Right renal cortex interstitium (tissue), 3 donors: ENCODE measurements at places on chromosomes 3 and 15. TPM values are rescaled to one million over a fixed set of nuclear protein-coding genes. Genes with fewer than 3 reads are reported as not detected.

- DNase-seq, result no peak
Measured at GRCh38 chr3:3353153-3353552, 173.7 kb upstream of the CRBN start.

DNA sequence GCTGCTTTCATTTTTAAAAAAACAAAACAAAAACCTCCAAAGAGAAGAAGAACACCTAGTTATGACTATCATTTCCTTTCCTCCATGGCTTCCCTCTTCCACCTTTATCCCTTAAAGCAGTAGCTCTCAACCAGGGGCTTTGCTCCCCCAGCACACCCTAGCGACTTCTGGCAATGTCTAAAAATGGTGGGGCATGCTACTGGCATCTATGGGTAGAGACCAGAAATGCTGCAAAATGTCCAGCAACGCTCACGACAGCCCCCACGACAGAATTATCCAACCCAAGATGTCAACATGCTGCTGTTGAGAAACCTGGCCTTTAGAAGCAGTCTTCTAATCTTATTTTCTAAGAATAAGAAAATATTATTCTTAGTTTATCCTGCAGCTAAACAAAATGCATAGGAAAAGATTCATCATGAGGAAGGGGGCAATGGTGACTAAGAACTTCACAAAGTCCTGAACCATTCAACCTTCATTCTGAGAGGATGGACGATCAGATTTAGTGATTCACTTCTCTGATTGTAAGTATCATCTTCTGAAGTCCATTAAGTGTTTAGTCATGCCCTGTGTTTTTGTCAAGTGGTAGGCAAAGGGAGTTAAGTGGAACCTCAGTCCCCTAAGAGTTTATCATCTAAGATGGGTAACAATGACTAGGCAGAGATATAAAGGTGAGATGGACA is 81.7 kb downstream of the CCNL1 start:
- DNase-seq, result no peak

DNA sequence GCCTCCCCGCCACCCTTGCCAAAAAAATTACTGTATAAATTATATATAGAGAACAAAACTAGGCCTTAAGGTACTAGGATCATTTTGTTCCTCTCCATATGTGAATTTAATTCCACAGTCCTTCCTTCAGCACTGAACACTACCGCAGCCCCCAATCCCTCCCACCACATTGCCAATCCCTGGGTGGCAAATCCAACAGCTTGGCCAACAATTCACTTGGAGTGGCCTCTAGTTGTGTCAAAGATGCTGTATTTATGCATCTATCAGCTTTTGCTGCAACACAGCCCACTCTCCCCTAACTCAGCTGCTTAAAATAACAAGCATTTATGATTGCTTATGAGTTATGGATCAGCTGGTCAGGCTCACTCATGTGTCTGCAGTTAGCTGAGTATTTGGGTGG is 18.6 kb downstream of the GPD1L start:
- DNase-seq, result no peak

DNA sequence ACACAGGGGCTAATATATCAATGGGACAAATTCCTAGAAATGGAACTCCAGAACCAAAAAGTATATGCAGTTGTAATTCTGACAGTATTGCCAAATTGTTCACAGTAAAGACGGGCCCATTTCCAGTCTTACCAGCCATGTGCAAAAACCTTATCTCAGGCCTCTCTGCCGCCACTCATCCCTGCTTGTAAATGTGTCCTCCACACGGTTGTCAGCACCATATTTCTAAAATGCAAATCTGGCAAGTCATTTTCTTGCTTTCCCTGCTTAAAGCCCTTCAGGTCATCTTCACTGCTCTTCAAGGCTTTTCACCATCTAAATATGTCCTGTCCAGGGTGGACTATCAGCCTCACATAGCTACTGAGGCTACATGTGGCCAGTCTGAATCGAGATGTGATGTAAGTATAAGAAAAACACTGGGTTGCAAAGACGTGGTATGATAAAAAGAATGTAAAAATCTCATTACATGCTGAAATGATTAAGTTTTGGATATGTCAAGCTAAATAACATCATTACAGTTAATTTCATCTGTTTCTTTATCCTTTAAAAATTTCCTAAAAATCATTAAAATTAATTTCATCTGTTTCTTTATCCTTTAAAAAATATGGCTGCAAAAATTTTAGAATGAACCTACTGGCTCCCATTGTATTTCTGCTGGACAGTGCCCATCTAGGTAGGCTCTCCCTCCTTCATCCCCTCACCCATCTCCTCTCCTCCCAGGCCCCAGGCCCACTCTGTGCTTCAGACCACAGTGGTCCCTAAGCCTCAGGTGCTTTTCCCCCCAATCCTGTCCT is 980 bp downstream of the PARP9 start:
- DNase-seq, result no peak

The C3orf49 gene
- 0.32 TPM for polyA plus RNA-seq

The ADAMTS17 gene
- 1.4 TPM for polyA plus RNA-seq

DNA sequence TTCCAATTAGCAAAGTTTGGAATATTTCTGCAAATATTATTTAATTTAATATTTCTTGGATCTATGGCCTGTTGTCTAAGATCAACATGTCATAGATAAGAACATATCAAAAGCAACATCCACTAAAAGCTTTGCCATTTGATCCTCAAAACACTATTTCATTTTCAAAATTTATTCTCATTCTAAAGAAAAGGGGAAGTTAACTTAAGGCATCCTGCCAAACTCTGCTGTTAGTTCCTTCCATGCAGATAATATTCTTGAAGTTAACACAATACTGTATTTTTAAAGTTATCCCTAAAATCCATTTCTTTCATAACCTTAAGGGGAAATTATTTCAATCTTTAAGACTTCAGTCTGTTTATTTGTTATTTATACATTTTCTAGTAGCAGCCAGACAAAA is 28.2 kb upstream of the GBE1 start:
- no peak for DNase-seq

The ETV5 gene
- 29.8 TPM for polyA plus RNA-seq

- DNase-seq, result no peak
Measured at GRCh38 chr3:15726043-15726442, 71.7 kb downstream of the ANKRD28 start.

DNA sequence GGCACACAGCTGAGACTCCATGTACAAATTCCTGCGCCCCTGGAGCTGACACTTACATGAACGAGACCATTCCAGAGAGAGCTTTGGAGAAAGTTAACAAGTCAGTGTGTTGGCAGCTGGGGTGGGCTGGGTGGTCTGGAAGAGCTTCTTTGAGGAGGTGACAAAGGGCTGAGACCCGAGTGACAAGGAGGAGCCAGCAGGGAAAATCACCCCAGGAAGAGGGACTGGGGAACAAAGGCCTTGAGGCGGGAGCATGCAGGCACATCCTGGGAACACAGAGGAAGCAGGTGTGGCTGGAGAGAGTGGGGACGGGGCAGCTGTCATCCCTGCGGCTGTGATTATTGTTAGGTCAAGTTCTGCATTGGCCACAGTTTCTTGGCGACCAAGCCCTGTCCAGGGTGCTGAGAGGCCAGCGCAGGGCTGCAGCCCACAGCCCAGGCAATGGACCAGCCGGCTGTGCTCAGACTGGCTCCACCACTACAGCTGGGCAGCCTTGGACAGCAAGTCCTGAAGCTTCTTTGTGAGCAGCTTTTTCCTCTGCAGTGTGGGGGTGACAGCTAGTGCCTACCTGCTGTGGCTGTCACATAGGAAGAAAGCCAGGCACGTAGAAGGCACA is 34.2 kb upstream of the PRR23E start:
- no peak for DNase-seq

DNA sequence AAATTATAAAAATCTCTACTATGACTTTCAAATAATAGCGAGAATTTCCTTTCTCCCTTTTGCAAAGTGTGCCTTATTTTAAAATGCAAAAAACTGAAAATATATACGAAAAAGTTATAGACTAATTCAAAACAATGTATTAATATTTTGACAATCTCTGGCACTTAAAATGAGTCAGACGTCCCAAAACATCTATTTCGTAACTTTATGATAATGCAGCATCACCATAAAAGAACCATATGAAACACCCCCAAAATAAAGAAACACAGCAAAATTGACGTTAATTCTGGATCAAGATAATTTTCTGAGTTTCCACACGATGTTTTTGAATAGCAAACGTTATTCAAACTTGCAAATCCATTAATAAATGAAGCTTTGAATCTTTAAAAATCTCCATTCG is 1.0 kb downstream of the COPS2 start:
- DNase-seq, result no peak

The PRR23C gene
- polyA plus RNA-seq, result not detected
